RCC 7860 (cell line): ENCODE measurements at places on chromosomes 3 and 15.

DNA sequence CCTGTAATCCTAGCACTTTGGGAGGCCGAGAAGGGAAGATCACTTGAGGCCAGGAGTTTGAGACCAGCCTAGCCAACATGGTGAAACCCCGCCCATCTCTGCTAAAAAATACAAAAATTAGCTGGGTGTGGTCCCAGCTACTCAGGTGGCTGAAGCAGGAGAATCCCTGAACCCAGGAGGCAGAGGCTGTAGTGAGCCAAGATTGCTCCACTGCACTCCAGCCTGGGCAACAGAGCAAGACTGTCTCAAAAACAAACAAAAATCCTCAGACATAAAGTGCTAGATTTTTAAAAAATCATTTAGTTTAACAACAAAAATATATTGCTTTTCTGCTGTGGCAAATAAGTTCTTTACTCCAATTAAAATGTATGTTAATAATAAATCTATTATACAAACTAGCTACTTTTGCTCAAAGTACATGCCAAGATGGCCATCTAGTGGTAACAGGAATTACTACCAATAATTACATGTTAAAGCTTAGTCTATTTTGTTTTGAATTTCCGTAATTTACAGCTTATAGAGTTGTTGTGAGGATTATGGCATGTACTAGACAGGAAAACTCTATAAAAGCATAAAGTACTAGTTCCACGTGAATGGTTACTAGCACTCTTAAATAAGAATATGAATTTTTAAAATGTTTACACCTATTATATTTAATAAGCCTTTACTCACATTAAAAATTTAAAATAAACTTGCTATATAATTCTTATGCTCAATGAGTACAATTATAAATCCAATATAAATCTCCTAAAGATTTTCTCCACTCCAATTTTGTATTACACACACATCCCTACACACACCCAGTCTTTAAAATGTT is 39.0 kb downstream of the GABPB1 start:
- peak; percentile 34 for DNase-seq

DNA sequence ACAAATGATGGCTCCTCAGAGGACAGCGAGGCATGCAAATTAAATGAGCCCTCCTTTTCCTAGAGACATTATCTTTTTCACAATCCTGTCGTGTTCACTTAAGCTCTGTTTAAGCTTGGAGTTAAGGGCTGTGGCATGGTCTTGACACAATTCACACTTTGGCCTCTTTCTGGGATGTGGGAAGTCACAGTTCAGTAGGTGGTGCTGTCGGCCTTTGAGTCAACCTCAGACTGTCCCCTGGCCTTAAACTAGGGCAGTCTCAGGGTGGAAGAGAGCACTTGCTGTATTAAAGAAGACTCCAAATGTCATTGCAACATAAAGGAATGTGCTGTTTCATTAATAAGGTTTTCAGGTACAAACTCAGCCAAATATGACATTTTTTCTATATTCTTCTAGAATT is 351.0 kb downstream of the MCTP2 start:
- DNase-seq: no peak

DNA sequence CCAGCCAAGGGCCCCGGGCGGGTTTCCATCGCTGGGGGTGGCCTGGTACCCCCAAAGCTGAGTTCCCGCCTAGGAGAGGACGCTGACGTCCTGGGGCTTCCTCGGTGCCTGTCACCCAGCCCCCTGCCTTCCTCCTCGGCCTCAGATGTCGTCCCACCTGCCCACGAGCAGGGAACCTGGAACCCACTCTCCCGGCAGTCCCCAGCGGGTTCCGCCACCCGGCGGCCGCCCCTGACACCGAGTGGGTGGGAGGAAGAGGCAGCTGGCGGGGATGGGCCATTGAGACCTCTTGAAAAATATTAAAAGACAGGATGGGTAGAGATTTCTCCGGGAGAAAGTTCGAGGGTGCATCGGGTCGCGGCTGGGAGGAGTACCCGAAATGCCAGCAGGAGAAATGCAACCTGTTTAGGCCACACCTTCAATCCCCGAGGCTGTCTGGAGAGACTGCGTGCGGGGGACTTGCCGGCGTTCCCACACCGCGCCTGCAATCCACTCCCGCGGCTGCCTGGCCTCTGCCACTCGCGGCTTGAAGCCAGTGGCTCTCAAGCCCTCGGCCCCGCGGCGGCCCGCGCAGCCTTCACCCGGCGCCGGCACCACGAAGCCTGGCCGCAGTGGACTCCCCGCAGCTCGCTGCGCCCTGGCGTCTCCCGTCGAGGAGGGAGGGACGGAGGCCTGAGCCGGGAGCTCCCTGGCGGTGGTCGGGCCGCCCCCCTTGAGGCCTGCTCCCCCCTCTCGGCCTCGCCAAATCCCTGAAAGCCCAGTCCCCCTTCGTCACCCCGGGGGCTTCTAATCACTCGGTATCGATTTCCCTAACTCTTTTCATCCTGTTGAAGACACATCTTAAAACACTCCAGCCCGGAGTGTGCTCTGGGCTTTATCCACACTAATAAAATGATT is 8.6 kb upstream of the NR2F2 start:
- DNase-seq: no peak

DNA sequence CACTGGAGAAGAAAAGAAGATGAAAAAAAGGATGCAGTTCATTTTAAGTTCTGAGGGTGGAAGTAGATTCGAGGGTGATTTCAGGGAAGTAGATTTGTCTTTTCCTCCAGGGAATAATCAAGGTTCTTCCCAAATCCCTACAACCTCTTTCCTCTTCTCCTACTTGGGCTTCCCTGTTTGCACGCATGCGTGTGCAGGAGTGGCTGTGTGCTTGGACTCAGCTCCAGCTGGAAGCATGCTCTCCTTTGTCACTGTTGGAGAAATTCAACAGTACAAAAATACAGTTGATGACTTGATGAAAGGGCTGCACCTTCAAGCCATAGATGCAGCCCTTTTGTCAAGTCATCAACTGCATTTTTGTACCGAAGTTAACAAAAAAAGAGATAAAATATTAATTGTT is 3.8 kb downstream of the OR5K2 start:
- DNase-seq: no peak
